Transverse colon (tissue), 4 donors: ENCODE measurements at places on chromosomes 1 and 21. TPM values are rescaled to one million over a fixed set of nuclear protein-coding genes. Genes with fewer than 3 reads are reported as not detected.

DNA sequence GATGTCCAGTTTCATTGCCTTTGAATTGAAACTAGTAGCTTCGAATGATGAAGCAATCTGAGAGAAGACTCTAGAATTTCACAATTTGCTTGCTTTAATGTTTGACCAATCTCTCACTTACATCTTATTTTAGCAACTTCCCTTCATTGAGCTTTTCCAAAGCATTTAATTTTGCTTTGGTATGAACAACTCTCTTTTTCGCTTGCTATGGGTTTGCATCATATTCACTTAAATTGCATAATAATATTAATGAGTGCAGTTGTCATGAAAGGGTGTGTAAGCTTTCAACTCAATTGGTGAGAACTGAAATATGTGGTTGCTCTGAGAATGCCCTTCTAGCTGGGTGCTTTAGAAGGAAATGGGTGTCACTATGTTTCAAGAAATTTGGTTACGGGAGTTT is 309.2 kb downstream of the HLX start:
- no peak for DNase-seq

HCRTR1 gene
- total RNA-seq: not detected

GPATCH2 gene
- 14.9 TPM for total RNA-seq

DNA sequence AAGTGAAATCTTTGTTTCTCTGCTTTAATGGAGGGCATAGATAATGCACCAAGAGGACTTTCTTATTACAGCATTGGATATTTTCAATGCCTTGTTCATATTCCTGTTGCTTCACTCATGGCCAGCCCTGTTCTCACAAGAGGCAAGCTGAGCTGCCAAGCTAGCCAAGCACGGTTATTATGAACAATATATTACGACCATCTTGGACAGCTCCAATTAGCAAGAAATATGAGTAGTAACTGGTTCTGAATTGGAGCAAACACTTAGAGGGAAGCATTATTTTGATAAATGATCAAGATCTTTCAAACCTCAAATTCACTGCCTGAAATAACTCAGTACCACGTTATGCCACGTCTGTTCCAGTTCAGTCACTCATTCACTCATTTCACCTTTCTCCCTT is 159.8 kb downstream of the SETD4 start:
- DNase-seq: no peak

DNA sequence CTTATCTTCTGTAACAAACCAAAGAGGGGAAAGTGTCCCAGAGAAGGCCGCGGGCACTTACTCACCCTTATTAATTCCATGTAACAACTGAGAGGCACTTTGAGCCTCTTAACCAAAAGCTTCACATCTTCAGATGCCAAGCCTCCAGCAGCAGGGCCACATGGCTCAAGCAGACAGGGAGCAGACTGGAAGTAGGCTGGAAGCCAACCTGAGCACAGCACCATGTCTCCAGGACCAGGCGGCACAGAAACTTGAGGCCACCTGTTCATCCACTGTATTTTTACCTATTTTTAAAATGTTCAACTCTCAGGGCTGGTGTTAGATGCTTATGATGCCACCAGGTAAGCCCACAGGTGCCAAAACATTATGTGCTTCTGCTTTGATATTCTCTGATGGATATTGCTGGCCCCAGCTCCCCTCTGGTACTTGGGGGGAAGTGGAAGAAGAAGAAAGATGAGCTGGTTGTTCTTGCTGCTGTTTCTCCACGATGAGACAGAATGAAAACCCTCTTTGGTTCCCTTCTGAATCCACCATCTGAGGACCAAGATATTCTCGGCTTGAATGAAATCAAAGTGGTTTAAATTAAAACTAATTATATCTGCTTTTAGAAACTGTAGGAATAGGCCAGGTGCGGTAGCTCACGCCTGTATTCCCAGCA is 30.6 kb upstream of the SDE2 start:
- DNase-seq: peak; percentile 34

DNA sequence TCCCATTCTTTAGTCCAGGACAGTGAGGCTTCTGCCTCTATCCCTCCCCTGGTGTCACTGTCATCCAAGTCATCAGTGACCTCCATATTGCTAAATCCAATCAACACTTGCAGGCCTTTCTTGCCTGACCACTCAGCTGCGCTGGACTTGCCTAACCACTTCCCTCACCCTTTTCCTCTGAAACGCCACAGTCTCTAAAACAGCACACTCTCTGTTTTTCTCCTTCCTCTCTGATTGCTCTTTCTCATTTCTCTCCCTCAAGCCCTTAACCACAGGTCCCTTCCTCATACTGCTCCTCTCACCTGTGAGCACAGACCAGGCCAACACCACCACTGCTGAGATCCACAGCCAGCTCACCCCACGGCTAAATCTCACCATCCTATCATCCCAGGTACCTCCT is 17.5 kb downstream of the TAL1 start:
- DNase-seq: no peak

- DNase-seq: no peak
These were observed 243.0 kb downstream of the SIPA1L2 start for GRCh38 chr1:232386721-232387510.

GRCh38 chr21:26421724-26422123 is 151.4 kb downstream of the CYYR1 start:
- no peak for DNase-seq

DNA sequence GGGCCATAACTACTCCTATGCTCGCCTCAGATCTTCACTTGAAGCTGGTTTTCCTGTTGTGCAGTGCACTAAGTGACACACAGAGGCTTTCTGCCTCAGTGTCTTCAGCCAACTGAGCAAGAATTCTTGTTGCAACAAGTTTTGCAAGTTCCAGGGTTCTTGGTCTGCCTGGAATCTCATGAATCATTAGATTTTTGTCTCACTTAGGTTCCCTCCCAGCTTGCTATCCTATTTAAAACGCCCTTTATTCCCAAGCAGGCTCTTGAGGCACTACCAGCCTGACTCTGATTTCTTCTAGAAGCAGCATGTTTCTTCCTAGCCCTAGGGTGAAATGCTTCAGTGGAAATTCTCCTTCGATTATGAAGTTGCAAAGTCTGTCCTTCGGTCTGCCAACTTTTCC is 158.8 kb downstream of the C1orf21 start:
- no peak for DNase-seq

PLA2G2D gene
- total RNA-seq: not detected

GRCh38 chr1:109950509-109950908 is 34.1 kb upstream of the AHCYL1 start:
- no peak for DNase-seq

LCE3D gene
- total RNA-seq: not detected

GRCh38 chr21:37945036-37945435 is 28.8 kb upstream of the KCNJ6 start:
- DNase-seq: no peak

DNA sequence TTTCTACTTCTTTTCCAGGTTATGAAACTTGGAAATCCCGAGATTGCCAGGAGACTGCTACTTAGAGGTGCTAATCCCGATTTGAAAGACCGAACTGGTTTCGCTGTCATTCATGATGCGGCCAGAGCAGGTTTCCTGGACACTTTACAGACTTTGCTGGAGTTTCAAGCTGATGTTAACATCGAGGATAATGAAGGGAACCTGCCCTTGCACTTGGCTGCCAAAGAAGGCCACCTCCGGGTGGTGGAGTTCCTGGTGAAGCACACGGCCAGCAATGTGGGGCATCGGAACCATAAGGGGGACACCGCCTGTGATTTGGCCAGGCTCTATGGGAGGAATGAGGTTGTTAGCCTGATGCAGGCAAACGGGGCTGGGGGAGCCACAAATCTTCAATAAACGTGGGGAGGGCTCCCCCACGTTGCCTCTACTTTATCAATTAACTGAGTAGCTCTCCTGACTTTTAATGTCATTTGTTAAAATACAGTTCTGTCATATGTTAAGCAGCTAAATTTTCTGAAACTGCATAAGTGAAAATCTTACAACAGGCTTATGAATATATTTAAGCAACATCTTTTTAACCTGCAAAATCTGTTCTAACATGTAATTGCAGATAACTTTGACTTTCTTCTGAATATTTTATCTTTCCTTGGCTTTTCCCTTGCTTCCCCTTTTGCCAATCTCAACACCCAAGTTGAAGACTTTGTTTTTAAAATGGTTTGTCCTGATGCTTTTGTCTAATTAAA is 4.0 kb downstream of the CDKN2C start:
- no peak for DNase-seq

DNA sequence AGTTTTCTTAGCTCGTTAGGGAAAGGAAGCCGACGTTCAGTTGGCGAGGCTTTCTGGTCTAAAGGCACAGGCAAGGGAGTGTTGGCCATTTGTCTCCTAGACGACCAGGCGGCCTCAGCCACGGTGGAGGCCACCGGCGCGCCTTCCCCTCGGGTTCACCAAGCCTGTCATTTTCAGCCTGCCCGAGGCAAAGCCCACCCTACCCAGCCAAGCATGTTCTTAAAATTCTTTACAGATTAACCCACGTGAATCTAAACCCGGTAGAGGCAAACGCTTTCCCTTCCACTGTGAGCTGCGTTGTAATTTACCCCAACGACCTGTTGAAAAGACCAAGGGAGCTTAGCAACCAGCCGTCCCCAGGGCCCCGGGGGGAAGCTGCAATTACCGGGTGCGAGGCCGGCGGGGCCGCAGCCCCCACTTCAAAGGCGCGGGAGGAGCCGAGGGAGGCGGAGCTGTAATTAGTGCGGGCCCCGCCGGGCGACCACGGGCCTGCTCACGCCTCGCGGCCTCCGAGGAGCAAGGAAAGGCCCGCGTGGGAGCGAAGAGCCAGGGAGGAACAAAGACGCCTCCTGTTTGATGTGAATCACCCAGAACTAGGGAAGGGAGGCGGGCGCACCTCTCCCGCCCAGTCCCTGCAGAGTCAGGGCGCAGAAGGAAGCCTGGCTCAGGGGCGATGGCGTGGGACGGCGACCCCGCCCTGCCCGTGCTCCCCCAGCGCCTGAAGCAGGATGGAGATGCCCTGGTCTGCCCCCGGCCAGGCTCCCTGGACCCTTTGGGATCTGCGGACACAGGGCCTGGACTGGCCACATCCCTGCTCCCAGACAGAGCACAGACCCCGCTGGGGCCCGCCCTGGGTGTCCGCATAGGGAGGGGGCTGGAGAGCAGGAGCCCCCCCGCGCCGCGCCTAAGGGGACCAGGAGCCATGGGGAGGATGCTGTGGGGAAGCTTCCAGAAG is 12.1 kb upstream of the TSPEAR start:
- DNase-seq: no peak

RCSD1 gene
- total RNA-seq: 6.0 TPM

DNA sequence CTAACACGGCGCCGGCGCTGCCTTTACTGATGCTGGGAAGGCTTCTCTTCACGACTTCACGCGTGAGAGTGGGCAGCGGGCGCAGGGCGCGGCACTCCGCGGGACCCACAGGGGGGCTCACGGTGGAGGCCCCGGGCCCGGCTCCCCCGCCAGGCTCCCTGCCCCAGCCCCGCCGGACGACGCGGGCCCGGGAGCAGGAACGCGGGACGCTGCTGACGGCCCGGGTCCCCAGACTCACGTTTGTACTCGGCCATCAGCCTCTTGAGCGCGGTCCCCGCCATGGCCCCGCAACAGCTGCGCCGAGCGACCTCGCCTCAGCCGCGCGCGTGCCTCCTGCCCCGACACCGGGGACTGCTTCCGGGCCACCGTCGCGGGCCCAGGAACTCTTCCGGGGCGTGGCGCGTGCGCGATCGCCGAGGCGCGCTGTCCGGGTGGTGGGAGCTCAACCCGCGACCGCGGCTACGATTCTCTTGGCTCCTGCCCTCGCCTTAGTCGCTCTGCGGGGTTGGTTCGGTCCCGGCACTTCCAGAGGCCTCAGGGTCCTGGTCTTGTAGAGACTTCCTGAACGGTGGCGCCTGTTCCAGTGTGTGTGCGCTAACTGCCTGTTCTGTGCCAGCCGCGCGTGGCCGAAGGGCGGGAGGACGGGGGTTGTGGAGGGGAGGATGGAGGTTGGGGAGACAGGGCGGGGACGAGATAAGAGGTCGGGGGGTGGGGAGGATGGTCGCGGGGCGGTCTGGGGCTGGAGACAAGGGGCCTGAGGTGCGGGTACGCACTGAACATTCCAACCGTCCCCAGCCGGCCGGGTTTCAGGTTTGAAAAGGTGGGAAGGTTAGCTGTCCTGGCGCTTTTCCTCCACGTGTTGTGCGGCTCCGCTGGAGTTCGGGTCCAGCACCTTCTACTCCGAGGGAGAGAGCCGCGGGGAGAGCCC is at the start of gene UBE2G2:
Gene UBE2G2 (minus strand): TSS at position 353 of the 928 bp plus-strand sequence. CDS start 72 bp downstream, at position 281.
- peak; percentile 84 for DNase-seq

- no peak for DNase-seq
These were observed at the start of gene CRNN for GRCh38 chr1:152413909-152414308. TSS of gene CRNN (minus strand) at chr1:152414263. CDS start at chr1:152412233, 2,030 bp downstream.

- no peak for DNase-seq
These were observed 20.1 kb downstream of the UBE2U start for GRCh38 chr1:64223329-64224151.

VANGL2 gene
- 2.4 TPM for total RNA-seq

DNA sequence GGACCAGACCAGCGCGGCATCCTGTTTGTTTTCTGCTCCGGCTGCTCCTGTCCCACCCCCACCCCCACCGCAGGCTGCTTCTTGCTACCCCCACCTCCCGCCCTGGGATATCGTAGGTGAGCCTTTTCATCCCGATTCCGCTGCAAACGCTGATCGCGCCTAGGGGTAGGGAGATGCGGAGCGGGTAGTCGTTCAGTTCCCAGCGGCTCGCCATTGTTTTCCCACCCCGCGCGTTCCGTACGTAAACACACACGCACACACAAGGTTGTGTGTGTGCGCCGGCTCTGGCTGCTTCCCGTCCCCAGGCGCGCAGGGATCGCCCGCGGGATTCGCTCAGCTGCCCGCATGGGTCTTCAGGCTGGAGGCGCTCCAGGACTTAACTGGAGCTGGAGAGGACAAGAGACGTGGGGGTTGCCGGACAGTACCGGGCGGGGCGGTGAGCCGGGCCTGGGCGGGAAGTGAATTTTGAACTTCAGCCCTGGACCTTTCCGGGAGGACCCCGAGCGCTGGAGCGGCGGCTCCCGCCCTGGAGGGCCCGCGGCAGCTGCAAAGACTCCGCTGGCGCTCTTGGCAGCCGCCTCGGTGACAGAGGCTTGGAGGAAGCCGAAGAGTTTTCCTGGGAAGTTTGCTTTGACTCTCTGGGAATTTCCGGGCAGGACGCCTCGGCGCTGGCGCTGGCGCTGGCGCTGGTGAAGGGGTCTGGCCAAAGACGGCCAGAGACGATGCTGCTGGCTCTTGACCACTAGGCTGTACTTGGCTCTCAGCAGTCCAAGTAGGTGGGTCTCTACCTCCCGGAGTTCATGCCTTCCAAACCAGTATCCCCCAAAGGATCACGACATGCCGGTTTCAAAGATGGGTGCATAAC is 1.6 kb downstream of the SOX13 start:
- DNase-seq: peak; percentile 81
